Large intestine (tissue), 12 donors: ENCODE measurements at places on chromosomes 1 and 21. TPM values are rescaled to one million over a fixed set of nuclear protein-coding genes. Genes with fewer than 3 reads are reported as not detected.
A peak's percentile ranks its signal among the peaks of the same experiment; 100 is the strongest.

GRCh38 chr21:16773206-16773605 is 739.6 kb upstream of the CXADR start:
- no peaks in the 10 kb centered on the region for H3K4me1 ChIP-seq
- no peaks in the 10 kb centered on the region for H3K36me3 ChIP-seq
- no peak overlapping the region for H3K4me3 ChIP-seq
- no peak for DNase-seq
- H3K27ac ChIP-seq, result no peak overlapping the region

DNA sequence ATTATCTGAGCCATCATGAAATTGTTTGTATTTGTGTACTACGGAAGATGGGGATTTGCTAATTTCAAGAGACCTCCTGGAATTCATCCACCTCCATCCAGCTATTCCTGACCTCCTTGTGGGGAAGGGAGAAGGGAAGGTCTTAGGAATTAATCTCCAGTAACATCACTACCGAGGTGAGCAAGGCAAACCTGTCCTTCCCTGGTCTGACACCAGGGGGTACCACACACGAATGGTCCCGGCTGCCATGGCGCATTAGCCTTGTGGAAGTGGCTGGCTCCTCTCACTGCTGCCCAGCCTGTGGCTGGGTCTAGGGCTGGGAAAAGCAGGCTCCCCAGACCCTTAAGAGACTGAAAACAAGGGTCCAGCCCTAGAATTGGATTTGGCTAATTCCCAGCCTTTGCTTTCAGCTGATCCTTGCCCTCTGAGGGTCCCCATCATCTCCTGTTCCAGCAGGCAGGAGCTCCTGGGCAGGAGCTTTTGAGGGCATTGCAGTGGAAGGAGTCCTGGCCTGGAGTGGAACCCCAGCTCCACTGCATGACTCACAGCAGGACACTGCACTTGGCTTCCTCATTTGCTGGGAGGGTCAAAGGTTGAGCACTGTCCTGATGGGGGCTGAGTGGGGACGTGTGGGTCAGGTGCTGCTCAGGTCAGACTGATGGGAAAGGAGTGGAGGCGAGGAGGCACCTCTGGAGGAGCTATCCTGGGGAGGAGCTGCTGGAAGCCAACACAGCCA is 34.8 kb downstream of the RIMS3 start:
- no peaks in the 10 kb centered on the region for H3K27me3 ChIP-seq
- no peak overlapping the region for H3K4me3 ChIP-seq
- no peaks in the 10 kb centered on the region for H3K36me3 ChIP-seq
- H3K4me1 ChIP-seq, result peaks cover 6% of the 10 kb centered on the region
- no peak for DNase-seq
- H3K27ac ChIP-seq, result no peak overlapping the region

- H3K4me1 ChIP-seq, result peaks cover 36% of the 10 kb centered on the region
- H3K36me3 ChIP-seq, result no peaks in the 10 kb centered on the region
- H3K27ac ChIP-seq, result no peak overlapping the region
- no peak overlapping the region for H3K4me3 ChIP-seq
Observed at GRCh38 chr21:34528131-34528561, 16.1 kb upstream of the KCNE1 start.

- peak; percentile 14 for DNase-seq
- peak overlapping the region; percentile 73 for H3K4me3 ChIP-seq
- no peaks in the 10 kb centered on the region for H3K36me3 ChIP-seq
- H3K27ac ChIP-seq, result peak overlapping the region; percentile 98
- H3K4me1 ChIP-seq, result peaks cover 10% of the 10 kb centered on the region
Observed at GRCh38 chr1:51877434-51878307, 856 bp downstream of the NRDC start.

DNA sequence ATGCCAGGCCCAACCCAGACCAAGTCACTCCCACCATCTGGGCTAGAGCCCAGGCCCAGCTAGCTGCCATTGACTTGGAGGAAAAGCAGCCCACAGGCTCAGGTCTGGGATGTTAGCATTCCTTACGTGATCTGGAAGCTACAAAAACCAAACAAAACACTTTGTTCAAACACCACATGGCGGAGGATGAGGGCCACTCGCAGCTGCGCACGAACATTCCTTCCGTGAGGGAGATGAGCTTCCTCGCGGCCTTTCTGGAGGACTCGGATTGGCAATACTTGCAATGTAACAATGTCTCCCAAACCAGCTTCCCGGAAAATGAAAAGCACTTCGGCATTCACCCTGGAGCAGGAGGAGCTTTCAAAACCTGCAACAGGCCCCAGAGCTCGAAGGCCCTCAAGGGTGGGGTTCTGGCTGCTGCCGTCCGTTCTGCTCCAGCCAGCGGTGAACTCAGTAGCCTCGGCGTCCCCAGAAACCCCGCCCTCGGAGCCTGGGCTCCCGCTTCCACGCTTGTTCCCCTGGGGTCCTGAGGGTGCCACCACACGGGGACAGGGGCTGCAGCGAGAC is 40.5 kb downstream of the COL6A1 start:
- peak overlapping the region; percentile 63 for H3K27ac ChIP-seq
- DNase-seq, result peak; percentile 43
- H3K4me1 ChIP-seq, result peaks cover 17% of the 10 kb centered on the region
- no peaks in the 10 kb centered on the region for H3K36me3 ChIP-seq
- H3K27me3 ChIP-seq, result no peaks in the 10 kb centered on the region

GRCh38 chr1:107175102-107175909 is 34.5 kb downstream of the NTNG1 start:
- no peak for DNase-seq
- H3K4me3 ChIP-seq, result no peak overlapping the region
- no peaks in the 10 kb centered on the region for H3K27me3 ChIP-seq
- H3K4me1 ChIP-seq, result no peaks in the 10 kb centered on the region

GRCh38 chr1:95879498-95880050 is 645.6 kb downstream of the RWDD3 start:
- no peaks in the 10 kb centered on the region for H3K4me1 ChIP-seq
- no peaks in the 10 kb centered on the region for H3K27me3 ChIP-seq
- no peak overlapping the region for H3K27ac ChIP-seq
- no peak overlapping the region for H3K4me3 ChIP-seq
- no peaks in the 10 kb centered on the region for H3K36me3 ChIP-seq
- DNase-seq, result no peak

DNA sequence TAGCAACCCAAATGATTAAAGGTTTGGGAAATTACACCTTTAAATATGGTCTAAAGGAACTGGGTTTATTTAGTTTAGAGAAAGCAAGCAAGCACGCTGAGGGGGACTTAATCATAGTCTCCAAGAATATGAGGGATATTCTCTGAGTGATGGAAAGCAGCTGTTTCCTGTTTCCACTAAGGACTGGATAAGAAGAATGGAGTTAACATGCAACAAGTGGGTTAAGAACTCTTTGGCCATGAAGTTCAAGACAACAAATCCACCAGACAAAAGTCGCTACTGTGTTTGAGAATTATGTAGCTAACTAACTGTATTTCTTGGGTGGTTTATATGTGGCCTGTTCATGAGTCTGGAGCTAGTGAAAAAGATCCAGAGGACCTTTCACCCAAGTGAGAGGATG is 85.7 kb downstream of the TGFB2 start:
- DNase-seq, result no peak
- no peaks in the 10 kb centered on the region for H3K27me3 ChIP-seq
- H3K4me1 ChIP-seq, result no peaks in the 10 kb centered on the region
- no peak overlapping the region for H3K27ac ChIP-seq
- H3K36me3 ChIP-seq, result no peaks in the 10 kb centered on the region

DNA sequence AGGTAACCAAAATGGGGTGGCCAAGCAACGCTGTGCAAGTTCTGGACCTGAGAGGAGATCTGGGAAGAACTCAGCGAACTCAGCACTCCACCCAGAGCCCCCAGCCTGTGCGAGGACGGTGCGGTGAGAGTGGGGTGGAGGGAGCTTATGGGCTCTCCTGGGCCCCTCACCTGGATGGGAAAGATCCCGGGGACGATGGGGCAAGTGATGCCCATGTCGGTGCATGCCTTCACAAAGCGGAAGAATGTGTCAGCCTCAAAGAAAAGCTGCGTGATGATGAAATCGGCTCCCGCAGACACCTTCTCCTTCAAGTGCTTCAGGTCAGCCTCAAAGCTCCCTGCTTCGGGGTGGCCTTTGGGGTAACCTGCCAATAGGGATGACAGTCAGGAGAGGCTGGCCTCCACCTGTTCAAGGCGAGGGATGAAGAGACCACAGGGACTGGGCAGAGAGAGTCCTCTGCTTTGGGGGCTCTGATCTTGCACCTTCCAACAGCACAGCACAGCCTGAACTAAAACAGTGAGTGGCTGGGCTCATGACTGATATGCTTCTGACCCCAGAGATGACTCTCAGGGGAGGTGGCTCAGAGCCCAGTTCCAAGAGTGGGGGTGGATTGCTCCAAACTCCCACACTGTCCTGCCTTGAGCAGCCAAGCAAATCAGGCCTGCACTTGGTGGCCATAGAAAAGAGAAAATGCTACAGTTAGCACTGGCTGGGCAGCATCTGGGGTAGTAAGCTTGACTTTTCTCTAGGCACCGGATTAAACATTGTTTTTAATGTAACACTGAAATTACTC is 9.5 kb downstream of the MTHFR start:
- peaks cover 6% of the 10 kb centered on the region for H3K4me1 ChIP-seq
- no peak for DNase-seq
- H3K27me3 ChIP-seq, result no peaks in the 10 kb centered on the region

DNA sequence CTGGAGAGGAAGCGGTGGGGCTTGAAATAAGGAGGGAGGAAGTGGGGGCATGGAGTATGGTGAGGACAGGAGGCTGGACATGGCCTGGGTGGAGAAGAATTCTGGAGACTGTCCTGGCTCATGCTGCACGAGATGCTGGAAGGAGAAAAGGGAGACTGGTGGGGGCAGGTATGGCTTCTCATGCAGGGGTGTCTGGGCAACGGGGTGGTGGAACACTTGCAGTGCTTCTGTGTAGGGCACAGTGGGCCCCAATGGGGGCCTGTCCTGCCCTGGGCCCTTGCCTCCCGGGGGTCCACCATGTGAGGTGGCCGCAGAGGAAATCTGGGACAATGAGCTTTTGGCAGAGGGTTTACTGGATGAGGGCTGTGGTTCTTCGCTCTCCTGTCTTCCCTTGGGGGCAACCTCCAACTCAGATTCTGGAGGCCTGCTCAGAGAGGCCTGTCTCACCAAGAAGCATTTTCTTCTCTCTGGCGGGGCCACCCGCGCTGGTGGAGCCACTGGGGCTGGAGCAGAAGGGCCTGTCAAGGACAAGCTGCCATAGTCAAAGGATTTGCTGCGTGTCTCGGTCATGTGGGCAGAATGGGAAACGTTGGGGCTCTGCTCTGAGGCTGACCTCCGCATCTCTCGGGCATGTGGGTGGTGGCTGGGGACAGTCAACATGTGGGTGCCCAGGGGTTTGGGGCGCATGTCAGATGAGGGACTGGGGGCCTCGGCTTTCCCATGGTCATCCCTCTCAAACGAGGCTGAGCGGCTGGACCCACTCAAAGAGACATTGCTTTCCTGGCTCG is 96.9 kb upstream of the EDN2 start:
- no peaks in the 10 kb centered on the region for H3K4me1 ChIP-seq
- no peak for DNase-seq
- H3K36me3 ChIP-seq, result no peaks in the 10 kb centered on the region
- H3K27ac ChIP-seq, result no peak overlapping the region

GRCh38 chr1:242056988-242057744 is 58.3 kb upstream of the MAP1LC3C start:
- DNase-seq, result no peak
- no peak overlapping the region for H3K4me3 ChIP-seq
- no peak overlapping the region for H3K27ac ChIP-seq
- no peaks in the 10 kb centered on the region for H3K4me1 ChIP-seq
- H3K36me3 ChIP-seq, result no peaks in the 10 kb centered on the region

DNA sequence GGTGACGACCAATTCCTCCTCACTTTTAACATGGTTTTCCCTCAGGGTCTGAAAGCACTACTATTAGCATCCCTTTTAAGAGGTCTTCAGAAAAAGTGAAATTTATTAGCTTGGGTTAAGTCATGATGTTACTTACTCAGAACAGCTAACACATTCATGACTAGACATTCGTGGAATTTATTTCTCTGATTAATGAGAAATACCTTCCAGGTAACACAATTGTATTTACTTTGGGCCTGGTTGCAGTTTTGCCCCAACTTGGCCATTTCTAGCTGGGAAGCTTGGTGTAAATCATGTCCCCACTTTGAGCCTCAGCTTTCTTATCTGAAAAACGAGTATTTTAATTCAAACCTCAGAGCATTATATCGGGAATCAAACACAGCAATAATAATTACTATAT is 119.2 kb upstream of the SPATA6 start:
- no peaks in the 10 kb centered on the region for H3K36me3 ChIP-seq
- DNase-seq, result no peak
- no peak overlapping the region for H3K27ac ChIP-seq
- no peak overlapping the region for H3K4me3 ChIP-seq

DNA sequence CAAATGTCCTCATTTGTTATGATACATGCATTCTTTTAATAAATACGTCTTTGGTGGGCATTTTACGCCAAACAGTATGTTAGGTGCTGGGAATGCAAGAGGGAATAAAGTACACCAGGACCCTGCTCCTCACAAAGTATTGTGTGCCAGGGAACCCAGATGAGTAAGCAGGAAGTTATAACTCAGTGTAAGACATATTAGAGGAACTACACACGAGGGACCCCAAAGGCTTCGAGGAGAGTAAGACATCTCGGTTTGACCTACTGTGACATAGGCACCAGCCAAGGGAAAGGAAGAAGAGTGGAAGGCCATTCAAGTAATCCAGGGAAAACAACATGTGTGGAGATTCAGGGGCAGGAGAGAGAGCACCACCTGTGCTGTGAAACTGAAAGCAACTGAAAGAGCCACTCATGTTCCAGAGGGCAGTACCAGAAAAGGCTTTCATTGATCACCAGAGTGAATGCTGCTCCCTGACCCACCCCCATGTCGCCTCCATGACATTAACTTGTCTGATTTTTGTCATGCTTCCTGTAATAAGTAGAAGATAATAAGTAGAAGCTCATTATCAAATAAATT is 542.5 kb upstream of the PKN2 start:
- H3K27ac ChIP-seq, result no peak overlapping the region
- no peaks in the 10 kb centered on the region for H3K27me3 ChIP-seq
- H3K36me3 ChIP-seq, result no peaks in the 10 kb centered on the region
- peaks cover 3% of the 10 kb centered on the region for H3K4me1 ChIP-seq

- H3K36me3 ChIP-seq, result no peaks in the 10 kb centered on the region
- H3K27me3 ChIP-seq, result no peaks in the 10 kb centered on the region
- no peak for DNase-seq
- peaks cover 6% of the 10 kb centered on the region for H3K4me1 ChIP-seq
- no peak overlapping the region for H3K4me3 ChIP-seq
- no peak overlapping the region for H3K27ac ChIP-seq
Observed at GRCh38 chr1:24737368-24738117, 7.7 kb upstream of the CLIC4 start.

- DNase-seq, result no peak
- H3K4me1 ChIP-seq, result peaks cover 13% of the 10 kb centered on the region
- H3K36me3 ChIP-seq, result no peaks in the 10 kb centered on the region
- no peak overlapping the region for H3K27ac ChIP-seq
- H3K27me3 ChIP-seq, result no peaks in the 10 kb centered on the region
Observed at GRCh38 chr1:44072204-44072603, 40.9 kb upstream of the SLC6A9 start.

TRIM45 gene
- polyA plus RNA-seq, result 9.0 TPM

INAVA gene
- polyA plus RNA-seq, result 101 TPM

OPRD1 gene
- 1.5 TPM for polyA plus RNA-seq

ARHGEF2 gene
- polyA plus RNA-seq, result 51.2 TPM

DIRAS3 gene
- 6.0 TPM for polyA plus RNA-seq

EIF3I gene
- polyA plus RNA-seq, result 156 TPM

ATP5PF gene
- polyA plus RNA-seq, result 240 TPM

MARK1 gene
- 3.9 TPM for polyA plus RNA-seq
